Activated T-helper 1 cell treated with anti-CD3 and anti-CD28 coated beads, Interleukin-12 subunit alpha, Interleukin-12 subunit beta, Interleukin-2, Interleukin-4 antibody, amounts not matched to agents 30 ng/mL and 10 ng/mL and 1 ng/mL, durations not matched to agents 14 hours and 24 hours and 36 hours (primary cell): ENCODE measurements at places on chromosomes 11 and 22. TPM values are rescaled to one million over a fixed set of nuclear protein-coding genes. Genes with fewer than 3 reads are reported as not detected.

GRCh38 chr11:69909561-69910518, 90.6 kb upstream of the FGF3 start:
- DNase-seq: no peak

GRCh38 chr22:28808716-28809355, 8.5 kb upstream of the XBP1 start:
- DNase-seq: no peak

Gene PDE3B
- total RNA-seq: 62.8 and 64.0 TPM in 2 replicates

GRCh38 chr11:36450110-36450572, 59.9 kb downstream of the TRAF6 start:
- no peak for DNase-seq

DNA sequence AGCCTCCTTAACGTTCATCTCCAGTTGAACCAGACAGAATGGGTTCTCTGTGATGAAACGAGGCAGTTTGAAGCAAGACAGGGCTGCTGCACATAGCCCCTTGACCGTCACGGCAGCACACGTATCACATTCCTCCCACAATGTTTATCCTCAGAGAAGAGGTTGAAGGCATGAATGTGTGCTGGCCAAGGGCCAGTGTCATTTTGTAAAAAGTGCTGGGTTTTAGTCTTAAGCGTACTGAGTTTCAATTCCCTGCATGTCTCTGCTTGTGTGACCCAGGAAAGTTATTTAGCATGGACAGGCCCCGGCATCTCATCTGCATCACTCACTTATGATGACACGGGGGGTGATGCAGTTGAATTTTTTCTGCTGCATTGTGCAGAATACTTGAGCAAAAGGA, 31.6 kb downstream of the TTC12 start:
- no peak for DNase-seq

GRCh38 chr11:127137771-127138280, 137.3 kb upstream of the KIRREL3 start:
- DNase-seq: no peak

DNA sequence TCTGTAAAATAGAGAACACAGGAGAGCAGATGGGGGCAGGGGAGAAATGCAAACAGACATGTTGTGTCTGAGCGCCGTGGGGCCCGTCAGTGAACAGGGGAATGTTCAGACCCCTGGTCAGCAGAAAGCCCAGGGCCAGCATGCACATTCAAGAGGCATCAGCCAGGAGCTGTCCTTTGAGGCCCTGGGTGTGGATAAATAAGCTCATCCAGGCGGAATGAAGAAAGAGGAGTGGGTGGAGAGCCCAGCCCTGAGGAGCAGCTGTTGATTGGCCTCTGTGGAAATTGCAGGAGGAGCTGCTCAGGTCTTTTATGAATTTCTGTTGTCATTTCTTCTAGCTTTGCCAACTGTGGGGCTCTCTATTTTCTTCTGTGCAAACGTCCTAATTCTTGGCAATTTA, 49.7 kb upstream of the CECR2 start:
- no peak for DNase-seq

- DNase-seq: no peak
Measured at GRCh38 chr11:117816846-117817367, 7.6 kb downstream of the FXYD2 start.

GRCh38 chr22:42581762-42582716, 28.3 kb downstream of the SERHL2 start:
- peak; percentile 77 for DNase-seq

GRCh38 chr22:20431511-20432192, 6.0 kb downstream of the SCARF2 start:
- DNase-seq: no peak

DNA sequence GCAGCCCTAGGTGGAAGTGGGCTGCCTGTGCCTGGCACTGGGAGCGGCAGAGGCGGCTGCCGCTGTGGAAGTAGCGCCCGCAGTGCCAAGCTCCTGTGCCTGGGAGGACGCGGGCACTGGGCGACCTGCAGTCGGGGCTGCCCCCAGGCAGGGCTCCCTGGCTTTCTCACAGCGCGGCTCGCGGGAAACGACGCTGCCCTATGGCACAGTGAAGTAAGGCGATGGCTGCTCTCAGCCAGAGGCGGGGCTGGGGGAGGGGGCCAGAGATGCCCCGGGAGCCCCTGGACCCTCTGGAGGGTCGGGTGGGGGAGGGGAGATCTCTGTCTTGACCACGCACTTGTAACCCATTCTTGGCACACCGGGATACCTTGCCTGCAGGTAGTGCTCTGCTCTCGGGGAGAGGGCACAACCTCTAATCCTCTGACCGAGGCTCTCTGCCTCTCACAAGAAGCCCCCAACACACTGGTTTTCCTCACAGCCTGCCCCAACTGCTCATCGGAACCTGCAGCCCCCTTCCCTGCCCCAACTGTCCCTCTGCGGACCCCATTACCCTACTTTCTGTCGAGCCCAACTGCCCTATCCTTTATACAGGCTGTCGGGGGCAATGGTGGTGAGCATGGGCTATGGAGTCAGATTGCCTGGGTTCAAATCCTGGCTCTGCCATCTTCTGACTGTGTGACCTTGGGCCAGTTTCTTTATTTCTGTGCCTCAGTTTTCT, 32.2 kb upstream of the TRIM29 start:
- DNase-seq: no peak

DNA sequence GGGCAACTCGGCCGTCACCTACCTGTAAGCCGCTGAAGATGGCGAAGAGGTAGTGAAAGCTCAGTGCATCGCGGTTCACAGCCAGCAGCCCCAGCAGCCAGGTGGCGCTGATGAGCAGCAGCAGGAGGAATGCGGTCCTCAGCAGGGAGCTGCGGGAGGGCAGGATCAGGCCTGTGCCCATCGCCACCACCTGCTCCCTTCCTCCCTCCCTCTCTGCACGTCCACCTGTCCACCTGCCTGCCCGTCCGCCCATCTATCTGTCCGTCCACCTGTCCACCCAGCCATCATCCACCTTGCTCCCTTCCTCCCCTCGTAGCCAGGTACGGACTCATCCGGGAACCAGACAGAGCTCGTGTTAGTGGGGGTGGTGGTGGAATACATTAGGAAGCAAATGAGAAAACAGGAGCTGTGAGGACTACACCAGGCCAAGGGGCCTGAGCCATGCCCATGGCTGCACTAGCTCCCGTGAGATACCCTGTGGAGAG, 32.2 kb downstream of the TRMU start:
- DNase-seq: peak; percentile 53

Gene CD44
- total RNA-seq: 547 and 550 TPM in 2 replicates

GRCh38 chr11:13214276-13214675, 63.3 kb upstream of the BMAL1 start:
- DNase-seq: no peak

DNA sequence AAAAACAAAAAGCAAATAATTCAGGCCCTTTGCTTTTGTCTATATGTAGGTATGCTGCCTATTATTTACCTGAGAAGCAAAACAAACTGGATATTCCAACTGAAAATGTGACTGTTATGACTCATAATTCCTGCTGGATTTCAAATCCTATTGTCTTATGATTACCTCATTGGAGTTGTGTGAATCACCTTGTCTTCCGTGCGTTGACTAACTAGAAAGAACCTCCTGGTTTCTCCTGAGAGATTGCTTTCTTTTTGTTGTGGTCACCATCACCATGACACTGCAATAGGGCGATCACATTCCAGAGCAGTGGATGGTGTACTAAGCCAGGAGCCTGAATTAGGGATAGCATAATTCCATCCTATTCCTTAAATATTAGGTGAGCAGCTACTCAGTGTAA, 23.0 kb upstream of the EXPH5 start:
- DNase-seq: no peak

- DNase-seq: no peak
Measured at GRCh38 chr22:40965936-40966725, 15.0 kb downstream of the RBX1 start.

DNA sequence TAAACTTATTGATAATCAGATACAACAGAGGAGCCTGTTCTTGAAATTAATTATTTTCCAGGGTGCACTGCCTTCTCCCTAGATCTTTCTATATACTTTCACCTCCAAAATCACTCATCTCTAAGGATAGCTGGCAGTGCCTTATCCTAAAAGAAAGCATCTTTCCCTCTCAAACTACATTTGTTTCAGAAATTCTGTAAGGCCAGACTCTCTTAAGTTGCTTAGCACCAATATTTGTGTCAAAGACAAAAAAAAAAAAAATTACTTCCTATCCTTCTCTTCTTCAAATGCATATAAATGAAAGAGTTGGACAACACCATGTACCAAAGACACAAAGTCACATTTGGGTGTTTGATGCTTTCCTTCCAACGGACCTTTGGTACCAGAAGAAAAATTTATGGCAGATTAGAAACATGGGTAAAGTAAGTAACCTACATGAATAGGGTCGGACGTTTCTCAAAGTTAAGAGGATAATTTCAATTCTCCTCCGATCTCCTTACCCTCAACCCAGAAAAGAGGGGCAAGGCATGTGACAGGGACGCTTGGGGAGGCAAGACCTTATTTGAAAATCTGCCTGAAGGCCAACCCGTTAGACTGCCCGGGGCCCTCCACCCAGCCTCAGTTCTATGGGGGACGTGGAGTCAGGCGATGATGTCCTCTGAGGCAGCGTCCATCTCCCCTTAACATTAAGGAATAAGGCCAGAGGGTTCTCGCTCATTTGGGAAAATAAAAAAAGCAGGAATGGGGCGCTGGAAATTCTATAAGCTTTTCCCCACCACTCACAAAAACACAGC, 66.3 kb downstream of the ETS1 start:
- DNase-seq: no peak

DNA sequence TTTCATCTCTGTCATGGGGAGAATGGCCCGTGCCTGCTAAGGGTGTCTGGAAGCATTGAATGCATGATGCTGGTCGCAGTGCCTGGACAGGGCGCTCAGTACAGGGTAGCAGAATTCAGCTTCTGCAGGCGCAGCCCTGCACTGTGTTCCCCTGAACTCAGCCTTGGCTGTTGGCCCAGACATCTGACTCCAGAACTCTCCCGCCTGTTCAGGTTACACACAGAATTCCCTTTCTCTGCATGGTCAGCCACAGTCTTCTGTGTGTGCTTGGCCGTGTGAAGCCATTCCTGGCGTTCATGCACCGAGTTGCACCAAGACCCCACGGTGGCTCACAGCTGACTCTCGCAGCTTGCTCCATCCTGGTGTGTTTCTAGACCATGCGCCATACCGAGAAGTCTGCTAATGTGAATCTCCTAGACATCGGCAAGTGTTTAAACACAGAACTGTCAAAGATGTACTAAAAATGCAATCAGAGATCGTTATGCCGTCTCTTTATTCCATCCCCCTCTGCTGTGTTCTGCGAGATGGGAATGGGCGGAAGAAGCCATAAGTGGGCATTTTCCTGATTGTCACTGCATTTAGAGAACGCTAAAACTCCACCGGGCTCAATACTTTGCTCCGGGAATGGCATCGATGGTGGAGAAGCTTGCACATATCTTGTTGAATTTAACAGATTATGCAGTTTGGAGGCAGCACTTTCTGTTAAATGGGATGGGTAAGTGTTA, 55.6 kb downstream of the MPPED1 start:
- no peak for DNase-seq

DNA sequence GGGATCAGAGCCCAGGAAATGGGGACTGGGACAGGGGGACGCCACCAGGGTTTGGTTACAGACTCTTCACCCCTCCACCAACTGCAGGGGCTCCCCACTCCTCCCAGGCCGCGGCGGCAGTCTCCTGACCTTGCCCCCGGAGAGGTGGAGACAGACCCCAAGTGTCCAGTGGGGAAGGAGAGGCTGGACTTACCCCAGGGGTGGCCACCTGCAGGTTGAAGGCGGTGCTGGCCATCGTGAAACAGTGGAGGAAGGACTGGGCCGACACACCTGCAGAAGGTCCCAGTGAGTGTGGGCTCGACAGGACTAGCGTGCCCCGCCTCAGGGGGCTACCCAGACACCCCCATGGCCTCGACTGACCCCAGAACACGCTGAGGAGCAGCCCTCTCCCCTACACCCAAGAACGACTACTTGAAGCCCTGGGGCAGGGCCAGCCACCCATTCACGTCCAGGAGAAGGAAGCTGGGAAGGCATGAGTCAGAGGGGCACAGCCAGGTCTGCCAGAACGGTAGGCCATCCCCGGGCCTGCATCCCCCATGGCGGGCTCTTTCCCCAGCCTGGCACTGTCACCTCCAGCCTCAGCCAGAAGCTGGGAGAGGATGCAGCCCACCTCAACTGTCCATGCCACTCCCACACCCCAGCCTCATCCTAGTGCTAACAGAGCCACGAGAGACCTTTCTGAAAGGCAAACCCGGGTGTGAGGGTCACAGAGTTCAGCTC, 2.3 kb downstream of the GATD1 start:
- no peak for DNase-seq

Gene ZNF70
- total RNA-seq: 2.1 and 2.2 TPM in 2 replicates

GRCh38 chr22:47295982-47296381, 533.5 kb downstream of the TBC1D22A start:
- no peak for DNase-seq

DNA sequence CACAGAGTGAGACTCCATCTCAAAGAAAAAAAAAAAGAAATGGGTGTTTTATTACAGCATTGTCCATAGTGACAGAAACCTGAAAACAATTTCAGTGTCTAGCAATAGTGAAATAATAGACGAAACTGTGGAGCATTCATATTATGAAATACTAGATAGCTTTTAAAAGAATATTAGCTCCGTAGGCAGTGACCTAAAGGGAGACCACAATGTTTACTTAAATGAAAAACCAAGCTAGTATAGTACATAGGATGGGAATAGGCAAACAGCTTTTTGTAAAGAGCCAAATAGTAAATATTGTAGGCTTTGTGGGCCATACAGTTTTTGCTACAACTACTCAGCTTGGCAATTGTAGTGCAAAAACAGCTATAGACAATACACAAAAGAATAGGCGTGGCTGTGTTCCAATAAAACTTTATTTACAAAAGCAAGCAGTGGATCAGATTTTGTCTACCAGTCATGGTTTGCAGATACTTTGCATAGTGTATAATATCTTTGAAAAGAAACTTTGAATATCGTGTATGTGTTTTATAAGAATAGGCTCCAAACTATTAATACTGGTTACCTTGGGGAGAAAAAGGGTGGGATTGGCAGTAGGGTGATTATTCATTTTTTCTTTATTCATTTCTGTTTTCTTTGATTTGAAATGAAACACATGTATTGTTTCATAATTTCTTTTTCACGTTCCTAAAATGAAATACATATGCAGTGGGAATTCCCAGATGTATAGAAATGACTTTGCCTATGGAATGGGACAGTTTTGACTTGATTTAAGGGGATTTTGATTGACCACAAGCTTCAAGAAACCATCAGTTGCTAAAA, 50.7 kb downstream of the PRR5L start:
- no peak for DNase-seq

- no peak for DNase-seq
Measured at GRCh38 chr11:33724644-33725035, 11.6 kb downstream of the CD59 start.

DNA sequence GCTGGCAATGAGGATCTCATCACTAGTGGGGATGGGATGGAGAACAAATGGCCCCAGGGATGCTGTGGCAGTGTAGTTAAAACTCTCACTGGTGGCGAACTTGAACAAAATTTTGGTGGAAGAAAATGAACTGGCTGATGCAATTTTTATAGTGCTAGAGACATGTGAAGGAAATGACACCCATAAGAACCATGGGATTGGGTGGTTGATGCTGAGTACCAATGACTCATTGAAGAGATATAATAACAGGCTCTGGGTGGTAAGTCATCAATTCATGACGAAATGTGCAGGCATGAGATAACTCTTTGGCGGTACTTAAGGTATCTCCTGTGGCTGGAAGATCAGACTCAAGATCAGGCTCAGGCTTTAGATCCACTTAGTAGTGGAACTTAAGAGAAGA, 172.9 kb upstream of the DDI1 start:
- no peak for DNase-seq
